Smooth muscle cell of the pulmonary artery (primary cell): ENCODE measurements at places on chromosomes 16 and 17. TPM values are rescaled to one million over a fixed set of nuclear protein-coding genes. Genes with fewer than 3 reads are reported as not detected.

WBP2 gene
- 45.3 and 64.9 TPM in 2 replicates for total RNA-seq

CRHR1 gene
- not detected in 2 replicates for total RNA-seq

ENPP7 gene
- not detected in 2 replicates for total RNA-seq

FGF11 gene
- total RNA-seq, result 12.9 and 16.7 TPM in 2 replicates

P2RX1 gene
- total RNA-seq, result 0.30 and 0.65 TPM in 2 replicates

SDR42E2 gene
- total RNA-seq, result not detected in 2 replicates

EVPLL gene
- total RNA-seq, result not detected in 2 replicates
